ENCODE measurements at places on chromosomes 4 and X.

DNA sequence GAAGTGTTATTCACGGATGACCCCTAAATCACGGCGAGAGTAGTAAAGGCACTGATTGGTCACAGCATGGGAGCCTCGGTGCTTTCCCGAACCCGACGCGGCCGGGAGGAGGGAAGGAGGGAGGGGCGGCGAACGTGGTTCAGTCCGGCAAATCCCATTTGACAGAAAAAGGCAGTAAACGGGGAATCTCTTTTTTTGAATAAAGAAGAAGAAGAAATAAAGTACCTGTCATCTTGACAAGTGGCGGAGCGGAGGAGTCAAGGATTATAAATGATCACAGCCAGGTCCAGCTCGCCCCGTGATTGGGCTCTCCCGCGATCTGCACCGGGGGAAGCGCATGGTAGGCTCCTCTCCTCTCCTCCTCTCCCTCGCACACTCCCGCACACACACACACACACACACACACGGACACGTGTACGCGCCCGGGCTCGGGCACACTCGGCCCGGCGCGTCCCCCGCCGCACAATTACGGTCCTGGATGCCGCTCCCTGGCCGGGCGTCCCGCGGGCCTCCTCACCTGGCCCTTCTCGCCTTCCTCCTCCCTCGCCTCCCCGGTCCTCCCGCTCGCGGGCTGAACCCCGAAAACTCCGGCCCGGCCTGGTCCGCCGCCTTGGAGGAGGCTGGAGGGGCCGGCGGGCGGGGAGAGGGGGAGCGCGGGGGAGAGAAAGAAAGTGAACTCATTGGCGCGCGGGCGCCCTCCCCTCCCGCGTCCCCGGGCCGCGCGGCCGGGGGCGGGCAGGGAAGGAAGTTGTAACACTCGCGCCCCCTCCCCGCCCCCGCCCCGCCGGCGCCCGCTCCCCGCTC lies 99.2 kb upstream of the TENM3 start:
- no peak for DNase-seq

DNA sequence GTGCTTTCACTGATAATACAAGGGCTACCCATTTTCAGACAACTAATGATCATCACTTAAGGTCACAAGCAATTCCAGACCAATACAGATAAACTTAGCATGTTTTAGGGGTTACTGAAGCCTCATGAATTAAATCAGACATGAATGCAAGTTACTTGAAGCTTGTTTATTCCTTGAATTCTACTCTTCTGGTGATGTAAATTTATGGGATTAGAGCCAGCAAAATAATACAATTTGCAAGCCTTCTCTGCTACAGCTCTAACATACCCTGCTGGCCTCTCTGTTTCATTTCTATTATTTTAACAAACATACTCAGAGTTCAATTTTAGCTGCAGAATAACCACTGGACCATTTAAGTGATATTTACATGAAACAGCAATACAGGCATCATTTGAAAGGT lies 60.7 kb downstream of the PCDH19 start:
- DNase-seq = no peak

- DNase-seq = no peak
These were observed 462.3 kb upstream of the ADGRL3 start for GRCh38 chr4:60737858-60738257.

GRCh38 chr4:111510535-111510934 lies 634.7 kb upstream of the FAM241A start:
- no peak for DNase-seq

DNA sequence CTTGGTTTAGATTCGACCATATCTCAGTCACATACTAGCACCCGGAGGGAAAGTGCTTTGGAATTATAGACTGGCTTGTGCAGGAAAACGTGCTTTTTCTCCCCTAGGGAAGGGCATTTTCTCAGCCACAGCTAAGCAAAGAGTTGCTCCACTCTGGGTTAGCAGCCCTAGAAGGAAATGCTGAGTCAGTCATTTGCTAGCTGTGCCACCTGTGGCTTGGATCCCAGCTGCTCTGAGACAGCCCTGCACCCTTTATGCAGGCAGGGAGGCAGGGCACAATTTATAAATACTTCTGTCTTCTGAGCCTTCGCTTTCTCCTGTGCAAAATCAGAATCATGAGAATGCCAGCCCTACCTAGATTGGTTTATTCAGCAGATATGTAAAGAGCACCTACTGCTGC lies 1.3 kb upstream of the USP51 start:
- no peak for DNase-seq

- DNase-seq = no peak
These were observed 8.2 kb downstream of the HPGDS start for GRCh38 chr4:94334476-94334875.

GRCh38 chrX:129686422-129686948 lies 31.7 kb upstream of the APLN start:
- no peak for DNase-seq

GRCh38 chrX:37491686-37492085 lies 79.8 kb upstream of the LANCL3 start:
- no peak for DNase-seq

- no peak for DNase-seq
These were observed 104.9 kb downstream of the CLNK start for GRCh38 chr4:10579648-10580047.

DNA sequence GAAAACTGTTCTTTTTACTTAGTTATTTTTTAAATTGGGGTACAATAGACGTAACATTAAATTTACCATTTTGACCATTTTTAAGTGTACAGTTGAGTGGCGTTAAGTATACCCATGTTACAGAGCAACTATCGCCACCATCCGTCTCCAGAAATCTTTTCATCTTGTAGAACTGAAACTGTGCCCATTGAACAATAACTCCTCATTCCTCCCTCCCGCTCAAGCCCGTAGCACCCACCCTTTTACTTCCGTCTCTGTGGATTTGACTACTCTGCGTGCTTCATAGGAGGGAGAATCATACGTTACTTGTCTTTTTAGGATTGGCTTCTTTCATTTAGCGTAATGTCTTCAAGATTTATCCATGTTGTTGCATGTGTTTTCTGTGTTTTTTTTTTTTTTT lies 55.3 kb downstream of the TMEM131L start:
- no peak for DNase-seq

- no peak for DNase-seq
These were observed at the start of gene PCDH18 for GRCh38 chr4:137531986-137532868. Gene PCDH18 (minus strand): TSS chr4:137532494. CDS start chr4:137532088, 406 bp downstream.

DNA sequence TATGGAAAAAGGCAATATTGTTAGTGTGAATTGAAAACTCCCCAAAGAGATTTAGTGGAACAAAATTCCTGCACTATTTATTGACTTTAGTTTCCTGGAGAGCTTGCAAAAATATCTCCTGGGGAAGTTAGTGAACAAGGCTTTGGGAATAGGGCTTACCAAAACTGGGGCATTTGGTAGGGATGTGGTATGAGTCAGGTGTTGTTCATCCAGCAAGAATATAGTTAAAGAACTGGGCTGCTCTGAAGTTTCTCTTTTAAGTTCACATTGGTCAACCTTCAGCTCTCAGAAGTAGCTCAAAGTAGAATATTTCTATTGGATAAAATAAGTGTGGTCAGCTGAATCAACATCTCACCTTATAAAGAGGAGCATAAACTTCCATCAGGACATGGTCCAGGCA lies 185.0 kb downstream of the CPE start:
- DNase-seq = no peak

DNA sequence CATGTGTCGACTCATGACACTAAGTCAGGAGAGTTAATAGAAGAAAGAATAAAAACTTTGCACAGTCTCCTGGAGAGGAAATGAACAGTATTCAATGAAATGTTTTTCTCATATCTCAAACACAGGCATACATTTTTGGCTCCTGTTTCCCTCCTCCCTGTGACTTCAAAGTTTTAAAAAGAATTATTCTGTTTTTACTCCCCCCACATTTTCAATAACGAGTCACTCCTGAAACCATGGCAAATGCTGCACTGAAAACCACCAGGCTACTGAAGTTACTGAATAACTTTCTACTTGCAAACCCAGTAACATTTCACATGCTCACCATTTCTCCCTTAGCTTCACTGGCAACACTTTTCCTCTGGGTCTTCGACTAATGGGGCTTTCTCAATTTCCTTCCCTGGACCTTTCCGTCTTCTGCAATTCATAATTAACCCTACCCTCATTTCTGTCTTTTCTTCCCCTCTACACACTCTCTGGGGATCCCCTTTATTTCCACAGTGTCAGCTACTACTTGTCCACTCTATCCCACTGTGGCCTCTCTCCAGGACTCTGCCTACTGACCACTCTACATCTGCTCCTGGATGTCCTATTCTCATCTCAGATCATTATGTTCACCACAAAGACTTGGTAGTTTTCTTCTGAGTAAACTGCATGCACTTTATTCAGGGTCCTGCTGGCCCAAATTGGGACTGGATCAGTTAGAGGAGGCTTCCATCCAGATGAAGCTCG lies 225.8 kb upstream of the ETNPPL start:
- DNase-seq = no peak

DNA sequence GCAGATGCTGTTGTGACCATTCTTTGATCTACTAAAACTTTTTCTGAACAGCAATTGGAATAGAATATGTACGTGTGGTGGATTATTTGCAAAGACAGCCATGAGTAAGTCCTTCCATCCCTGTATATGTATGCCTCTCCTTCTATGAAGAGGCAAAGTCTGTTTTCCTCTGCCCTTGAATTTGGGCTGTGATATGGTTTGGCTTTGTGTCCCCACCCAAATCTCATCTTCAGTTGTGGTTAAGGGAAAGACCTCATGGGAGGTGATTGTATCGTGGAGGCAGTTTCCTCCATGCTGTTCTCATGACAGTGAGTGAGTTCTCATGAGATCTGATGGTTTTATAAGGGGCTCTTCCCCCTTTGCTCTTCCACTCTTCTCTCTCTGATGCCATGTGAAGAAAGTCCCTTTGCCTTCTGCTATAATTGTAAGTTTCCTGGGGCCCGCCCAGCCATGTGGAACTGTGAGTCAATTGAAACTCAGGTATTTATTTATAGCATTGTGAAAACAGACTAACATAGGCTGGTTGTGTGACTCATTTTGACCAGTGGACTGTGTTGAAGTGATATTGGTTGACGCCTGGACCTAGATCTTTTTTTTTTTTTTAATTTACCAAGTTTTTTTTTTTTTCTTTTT lies 108.3 kb upstream of the CAMK2D start:
- no peak for DNase-seq

GRCh38 chr4:94407846-94408245 lies 43.9 kb upstream of the PDLIM5 start:
- DNase-seq = no peak

- DNase-seq = no peak
These were observed 168.6 kb downstream of the PTTG2 start for GRCh38 chr4:38128478-38129459.

DNA sequence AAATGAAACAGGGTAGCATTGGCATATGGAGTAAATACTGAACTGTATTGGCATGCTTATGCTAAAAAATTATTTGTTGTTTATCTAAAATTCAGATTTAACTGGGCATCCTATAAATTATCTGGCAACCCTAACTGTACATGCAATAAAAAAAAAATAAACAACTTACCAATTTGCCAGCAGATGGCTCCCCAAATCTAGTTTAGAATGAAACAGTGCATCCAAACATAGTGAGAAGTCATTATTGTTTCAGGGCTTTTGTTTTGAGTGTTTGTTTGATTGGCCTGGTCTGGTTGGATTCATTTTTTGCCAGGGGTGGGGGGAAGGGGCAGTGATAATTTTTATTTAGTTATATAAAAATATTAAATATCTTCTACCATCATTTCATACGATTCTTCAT lies 12.8 kb upstream of the NSUN7 start:
- DNase-seq = no peak

DNA sequence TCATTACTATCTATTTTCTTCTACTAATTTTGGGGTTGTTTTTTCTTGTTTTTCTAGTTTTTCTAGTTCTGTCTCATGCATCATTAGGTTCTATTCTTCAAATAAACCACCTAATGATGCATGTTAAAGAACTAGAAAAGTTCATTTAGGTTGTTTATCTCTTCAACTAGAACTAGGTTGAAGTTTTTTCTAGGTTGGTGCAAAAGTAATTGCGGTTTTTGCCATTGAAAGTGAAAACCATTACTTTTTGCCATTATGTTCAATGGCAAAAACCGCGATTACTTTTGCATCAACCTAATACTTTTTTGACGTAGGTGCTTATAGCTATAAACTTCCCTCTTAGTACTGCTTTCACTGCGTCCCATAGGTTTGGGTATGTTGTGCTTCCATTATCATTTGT lies 64.4 kb upstream of the SLC7A3 start:
- DNase-seq = no peak

DNA sequence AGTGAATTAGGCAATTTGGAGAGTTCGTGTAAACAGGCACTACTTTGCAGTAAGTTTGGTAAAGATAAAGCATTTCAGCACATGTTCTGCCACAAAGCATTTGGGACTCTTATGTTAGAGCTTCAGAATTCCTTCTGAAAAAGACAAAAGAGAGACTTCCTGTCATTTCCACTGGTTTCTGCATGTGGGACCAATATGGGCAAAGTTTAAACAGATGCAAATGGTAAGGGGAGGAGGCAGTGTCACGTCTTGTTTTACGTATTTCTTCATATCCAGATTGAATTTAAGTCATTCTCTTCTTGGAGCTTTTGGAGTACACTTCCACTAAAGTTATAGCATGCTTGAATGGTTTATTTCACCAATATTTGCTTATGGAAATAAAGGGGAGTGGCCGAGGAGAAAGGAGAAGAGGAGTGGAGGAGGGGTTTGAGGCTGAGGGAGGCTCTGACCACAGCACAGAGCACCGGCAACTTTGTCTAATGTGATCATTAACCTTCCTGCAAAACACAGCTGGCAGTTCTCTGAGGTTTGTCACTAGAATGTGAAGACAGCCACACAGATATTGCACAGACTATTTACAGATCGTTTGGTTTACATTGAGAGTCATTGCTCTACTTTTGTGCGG lies at the start of gene APELA:
Gene APELA, plus strand, starts transcription at position 479 of the 625 bp plus-strand sequence. CDS start 154 bp downstream, outside the sequence.
- no peak for DNase-seq

DNA sequence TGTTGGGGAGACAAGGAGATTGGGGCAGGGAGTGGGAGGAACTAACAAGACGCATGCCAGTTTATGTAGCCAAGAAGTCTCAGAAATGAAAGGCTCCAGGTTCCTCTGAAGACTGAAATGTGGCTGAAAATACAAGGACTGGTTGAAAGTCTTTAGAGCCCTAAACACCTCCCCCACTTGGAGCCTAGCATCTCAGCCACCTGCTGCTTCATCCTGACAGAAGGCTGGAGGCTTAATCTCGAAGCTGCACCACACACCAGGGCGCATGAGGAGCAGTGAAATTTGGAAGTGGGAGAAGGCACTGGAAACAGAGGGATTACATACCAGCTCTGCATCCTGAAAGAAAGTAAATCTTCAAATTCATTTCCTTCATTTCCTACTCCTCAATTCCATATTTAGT lies 160.7 kb upstream of the FTHL17 start:
- no peak for DNase-seq

- no peak for DNase-seq
These were observed 554.6 kb downstream of the INPP4B start for GRCh38 chr4:142291299-142292050.

- DNase-seq = no peak
These were observed 111.5 kb downstream of the FBXW7 start for GRCh38 chr4:152424396-152424795.

DNA sequence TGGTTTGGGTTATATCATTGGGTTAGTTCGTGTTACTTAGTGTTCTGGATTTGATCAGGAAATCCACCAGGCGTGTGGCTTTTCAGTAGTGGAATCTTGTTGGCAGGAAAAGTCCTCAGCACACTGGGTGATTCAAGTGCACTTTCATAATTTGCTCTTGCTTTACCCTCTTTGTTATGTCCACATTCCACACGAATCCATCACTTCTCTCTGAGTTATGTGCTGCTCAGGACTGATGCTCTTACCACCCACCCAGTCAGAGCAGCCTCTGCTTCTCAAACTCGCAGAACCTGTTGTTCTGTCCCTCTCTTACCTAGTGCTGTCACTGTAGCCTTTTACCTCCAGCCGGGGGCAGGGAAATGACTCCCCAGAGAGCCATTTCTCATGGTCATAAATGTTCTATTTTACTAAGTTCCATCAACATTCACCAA lies 37.2 kb upstream of the SCRG1 start:
- no peak for DNase-seq

- peak; percentile 28 for DNase-seq
These were observed 137.9 kb upstream of the ZXDB start for GRCh38 chrX:57453901-57454300.
